Cardiac fibroblast (primary cell): ENCODE measurements at places on chromosomes 12 and 14.

GRCh38 chr12:89977405-89978085 lies 268.9 kb upstream of the ATP2B1 start:
- DNase-seq: no peak

DNA sequence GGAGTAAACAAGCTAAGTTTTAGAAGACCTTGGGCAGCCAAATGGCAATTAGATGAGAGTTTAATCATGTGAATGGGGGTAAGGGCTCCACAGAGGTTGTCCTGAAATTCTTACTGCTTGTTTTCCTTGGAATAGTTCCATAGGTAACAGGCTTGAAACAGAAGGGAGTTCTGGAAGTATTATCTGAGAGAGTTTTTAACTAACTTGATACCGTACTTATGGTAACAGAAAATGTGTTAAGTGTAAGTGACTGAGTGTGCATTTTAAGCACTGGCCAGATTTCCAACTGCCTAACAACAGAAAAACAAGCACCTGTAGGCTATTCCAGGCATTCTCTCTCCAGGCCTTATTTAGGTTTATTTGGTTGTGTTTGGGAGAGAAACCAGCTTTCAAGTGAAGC lies 414.6 kb upstream of the PDE3A start:
- no peak for DNase-seq

DNA sequence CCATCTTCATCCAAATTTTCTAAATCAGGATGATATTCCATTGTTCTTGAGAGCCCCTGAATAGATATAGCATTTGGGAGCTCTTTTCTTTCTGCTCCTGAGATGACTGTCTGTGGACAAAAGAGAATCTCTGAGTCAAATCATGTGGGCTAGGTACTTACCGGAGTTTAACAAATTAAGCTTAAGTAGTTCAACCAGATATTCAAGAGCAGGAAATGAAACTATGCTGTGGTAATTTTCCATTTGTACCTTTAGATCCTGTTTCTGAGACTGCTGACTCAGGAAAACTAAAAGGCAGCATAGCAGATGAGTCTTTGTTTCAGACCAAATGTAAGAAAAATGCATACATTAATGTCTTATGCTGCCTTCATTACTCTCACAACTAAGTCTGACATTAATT lies at the start of gene CLEC7A:
Gene CLEC7A (minus strand): TSS at position 158 of the 400 bp plus-strand sequence. CDS start 117 bp downstream, at position 41.
- no peak for DNase-seq

DNA sequence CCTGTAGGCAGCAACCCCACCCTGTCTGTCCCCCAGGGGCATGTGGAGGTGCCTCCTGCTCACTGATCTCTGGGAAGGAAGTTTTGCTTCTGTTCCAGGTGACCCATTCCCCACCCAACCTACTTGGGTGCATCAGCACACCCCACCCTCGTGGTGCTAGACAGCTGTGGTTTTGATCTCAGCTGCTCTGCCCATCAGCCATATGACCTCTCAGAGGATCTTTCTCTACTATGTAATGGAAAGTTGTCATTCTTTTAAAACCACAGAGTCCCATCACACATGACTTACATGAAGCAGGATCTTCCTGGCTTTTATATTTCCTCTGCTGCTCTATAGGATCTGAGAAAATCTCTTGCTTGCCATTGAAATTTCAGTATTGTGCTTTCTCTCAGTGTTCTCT lies 13.5 kb upstream of the KRT82 start:
- no peak for DNase-seq

- DNase-seq: peak; percentile 51
Observed at GRCh38 chr12:4849115-4849541, 60.6 kb upstream of the KCNA1 start.

DNA sequence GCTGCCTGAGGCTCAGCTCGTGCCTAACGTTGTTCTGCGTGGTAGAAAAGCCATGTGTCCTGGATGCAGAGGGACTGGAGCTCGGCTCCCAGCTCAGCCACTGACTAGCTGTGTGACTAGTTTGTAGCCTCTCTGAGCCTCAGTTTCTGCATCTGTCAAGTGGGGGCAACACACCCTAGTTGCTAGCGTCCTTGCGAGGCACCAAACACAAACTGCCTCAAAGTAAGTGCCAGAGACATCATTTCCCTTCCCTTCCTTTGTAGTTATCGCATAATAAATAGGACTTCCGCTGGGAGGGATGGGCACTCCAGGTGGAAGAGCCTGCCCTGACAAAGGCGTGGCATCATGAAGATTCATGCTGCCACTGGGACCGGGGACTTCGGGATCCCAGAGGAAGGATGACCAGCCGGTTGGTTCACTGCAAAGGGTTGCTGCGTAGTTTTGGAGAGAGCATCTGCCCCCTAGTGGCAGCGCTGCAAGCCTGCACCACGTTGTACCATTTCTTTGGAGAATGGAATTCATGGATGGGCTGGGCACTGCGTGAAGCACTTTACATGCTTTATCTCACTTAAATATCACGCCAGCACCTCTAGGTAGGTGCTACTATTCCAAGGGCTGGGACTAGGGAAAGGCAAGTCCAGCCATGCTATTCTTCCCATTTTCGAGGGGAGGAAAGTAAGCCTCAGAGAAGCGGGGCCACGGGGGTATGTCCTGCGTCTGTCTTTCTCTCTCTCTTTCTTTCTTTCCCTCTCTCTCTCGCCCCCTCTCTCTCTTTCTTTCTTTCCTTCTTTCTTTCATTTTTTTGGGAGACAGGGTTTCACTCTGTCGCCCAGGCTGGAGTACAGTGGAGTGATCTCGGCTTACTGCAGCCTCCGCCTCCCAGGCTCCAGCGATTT lies 4.6 kb downstream of the CCDC197 start:
- peak; percentile 75 for DNase-seq

DNA sequence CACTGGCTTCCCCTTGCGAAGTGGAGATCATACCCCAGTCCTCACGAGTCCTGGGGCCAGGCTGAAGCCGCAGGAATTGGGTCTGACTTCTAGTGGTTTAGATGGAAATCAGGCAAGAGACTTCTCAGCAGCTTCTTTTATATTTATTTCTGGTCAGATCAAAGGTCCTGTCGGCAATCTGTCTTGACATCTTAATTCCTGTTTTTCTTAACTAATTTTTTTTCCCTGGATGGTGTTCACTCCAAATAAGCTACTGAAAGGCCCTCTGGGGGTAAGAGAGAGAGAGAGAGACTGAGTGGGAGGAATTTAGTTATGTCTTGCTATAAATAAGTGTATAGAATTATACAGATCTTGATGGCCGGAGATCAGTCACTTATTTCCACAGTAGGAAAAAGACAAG lies 698.7 kb upstream of the TBX3 start:
- DNase-seq: no peak

DNA sequence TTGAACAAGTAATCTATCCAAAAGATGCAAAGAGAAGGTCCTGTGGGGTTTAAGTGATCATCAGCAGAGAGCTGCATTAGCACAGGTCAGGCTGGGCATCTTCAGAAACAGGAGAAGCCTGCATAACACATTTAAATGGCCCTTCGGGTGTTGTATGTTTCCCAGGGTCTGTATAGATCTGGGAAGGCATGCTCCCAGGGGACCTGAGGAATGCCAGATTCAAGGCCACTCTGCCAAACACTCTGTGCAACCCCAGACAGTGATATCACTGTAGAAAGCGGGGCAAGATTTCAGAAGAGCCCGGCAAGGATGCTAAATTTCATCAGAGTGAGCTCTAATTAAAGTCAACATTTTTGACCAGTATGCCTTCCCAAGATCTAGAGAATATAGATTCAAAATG lies 92.9 kb downstream of the ARMH4 start:
- no peak for DNase-seq

DNA sequence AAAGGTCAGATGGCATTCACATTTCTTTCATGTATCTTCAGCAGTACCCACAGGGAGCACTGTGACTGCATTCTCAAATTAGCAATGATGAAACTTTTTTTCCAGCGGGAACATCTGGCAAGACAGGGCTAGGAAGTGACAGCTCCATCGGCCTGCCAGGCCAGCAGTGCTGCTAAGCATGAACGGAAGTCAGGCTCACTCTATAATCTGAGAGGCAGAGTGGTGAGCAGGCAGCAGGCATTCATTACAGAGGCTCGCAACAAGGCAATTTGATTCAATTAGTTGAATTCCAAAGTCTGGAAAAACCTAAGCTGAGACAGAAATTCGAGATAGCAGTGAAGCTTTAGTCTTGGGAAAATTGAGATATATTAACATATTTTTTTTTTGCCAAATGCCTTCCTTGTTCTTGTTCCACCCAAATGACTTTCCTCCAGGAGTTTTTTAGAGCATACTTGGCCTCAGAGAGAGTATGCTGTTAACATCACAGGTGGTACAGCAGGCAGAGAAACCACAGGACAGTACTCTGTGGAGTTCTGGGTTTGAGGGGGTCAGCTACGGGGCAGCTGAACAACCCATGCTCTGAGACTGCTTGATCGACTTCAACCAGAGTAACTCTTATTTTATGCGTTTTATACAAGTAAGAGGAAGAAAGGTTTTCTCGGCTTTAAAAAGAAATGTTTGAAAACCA lies 414.9 kb downstream of the APAF1 start:
- DNase-seq: no peak

DNA sequence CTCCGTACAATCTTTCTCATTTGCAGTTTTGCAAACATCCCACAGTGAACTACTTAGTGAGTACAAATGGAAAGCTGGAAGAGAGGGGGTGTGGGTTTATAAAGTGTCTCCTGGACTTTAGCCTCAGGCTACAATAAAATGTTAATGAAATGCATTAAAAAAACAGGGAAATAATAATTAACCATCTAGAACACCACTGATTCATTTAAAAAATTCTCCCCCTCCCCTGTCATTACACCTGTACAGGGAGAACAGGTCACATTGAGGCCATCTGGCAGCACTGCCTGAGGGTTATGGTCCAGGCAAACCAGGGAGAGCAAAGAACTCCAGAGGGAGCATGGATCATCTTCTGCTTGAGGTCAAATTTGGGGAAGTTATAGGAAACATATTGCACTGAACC lies 96.3 kb downstream of the TSPAN8 start:
- DNase-seq: no peak
